ENCODE measurements at places on chromosomes 13 and 19. TPM values are rescaled to one million over a fixed set of nuclear protein-coding genes. Genes with fewer than 3 reads are reported as not detected.
A peak's percentile ranks its signal among the peaks of the same experiment; 100 is the strongest.

VSIG10L gene
- 4.6 TPM for total RNA-seq

PRR22 gene
- total RNA-seq, result 5.3 TPM

- peak; percentile 90 for DNase-seq
These were observed 459 bp downstream of the MIDN start for GRCh38 chr19:1248786-1249297.

FFAR1 gene
- total RNA-seq, result 0.23 TPM

DNA sequence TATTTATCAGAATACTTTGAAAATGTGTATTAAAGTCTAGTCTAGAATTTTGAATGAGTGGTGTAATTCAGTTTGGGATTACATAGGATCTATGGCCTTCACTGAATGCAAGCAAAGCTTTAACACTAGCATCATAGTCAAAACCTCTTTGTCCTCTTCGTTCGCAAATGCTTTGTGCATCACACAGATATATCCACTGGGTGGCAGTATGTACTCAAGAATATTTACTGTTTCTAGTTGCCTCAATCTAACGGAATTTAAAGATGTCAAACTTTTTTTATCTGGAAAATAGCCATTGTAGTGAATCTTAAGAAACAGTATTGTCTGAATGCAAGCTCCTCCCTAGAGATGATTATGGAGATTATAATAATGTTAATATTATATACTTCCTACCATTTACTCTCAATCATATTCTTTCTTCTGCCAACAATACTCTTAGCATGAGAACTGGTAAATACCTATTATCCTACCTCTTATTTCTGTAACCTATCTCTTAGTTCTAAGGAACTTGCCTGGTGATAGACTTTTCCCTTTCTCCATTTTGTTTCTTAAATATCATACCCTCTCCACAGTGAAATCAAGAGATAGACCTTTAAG is 25.8 kb downstream of the LACC1 start:
- peak; percentile 27 for DNase-seq

BRME1 gene
- total RNA-seq, result 5.3 TPM

DNA sequence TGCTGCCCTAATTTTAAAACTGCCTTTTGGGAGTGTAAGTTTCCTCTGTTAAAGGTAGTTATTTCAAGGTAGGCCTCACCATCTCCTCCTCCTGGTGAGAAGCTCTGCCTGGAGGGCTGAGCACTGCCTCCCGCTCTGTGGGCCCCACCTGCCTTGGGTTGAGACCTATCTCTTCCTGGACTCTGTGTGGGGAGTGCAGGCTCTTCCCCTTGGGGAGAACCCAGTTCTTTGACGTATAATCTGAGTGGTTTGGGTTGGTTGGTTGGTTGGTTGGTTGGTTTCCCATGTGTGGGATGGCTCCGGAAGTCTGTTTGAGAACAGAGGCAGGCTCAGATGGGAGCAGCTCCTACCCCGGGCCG is 39.1 kb downstream of the ACTN4 start:
- peak; percentile 62 for DNase-seq

Data from activated CD4-positive, alpha-beta T cell treated with anti-CD3 and anti-CD28 coated beads for 36 hours (primary cell).